Activated CD4-positive, alpha-beta T cell treated with anti-CD3 and anti-CD28 coated beads, Interleukin-2, amount 50 U/mL, for 1 hour (primary cell): ENCODE measurements at places on chromosomes 11 and 22.

GRCh38 chr11:86503131-86503530 lies 128.4 kb downstream of the CCDC81 start:
- DNase-seq, result no peak

DNA sequence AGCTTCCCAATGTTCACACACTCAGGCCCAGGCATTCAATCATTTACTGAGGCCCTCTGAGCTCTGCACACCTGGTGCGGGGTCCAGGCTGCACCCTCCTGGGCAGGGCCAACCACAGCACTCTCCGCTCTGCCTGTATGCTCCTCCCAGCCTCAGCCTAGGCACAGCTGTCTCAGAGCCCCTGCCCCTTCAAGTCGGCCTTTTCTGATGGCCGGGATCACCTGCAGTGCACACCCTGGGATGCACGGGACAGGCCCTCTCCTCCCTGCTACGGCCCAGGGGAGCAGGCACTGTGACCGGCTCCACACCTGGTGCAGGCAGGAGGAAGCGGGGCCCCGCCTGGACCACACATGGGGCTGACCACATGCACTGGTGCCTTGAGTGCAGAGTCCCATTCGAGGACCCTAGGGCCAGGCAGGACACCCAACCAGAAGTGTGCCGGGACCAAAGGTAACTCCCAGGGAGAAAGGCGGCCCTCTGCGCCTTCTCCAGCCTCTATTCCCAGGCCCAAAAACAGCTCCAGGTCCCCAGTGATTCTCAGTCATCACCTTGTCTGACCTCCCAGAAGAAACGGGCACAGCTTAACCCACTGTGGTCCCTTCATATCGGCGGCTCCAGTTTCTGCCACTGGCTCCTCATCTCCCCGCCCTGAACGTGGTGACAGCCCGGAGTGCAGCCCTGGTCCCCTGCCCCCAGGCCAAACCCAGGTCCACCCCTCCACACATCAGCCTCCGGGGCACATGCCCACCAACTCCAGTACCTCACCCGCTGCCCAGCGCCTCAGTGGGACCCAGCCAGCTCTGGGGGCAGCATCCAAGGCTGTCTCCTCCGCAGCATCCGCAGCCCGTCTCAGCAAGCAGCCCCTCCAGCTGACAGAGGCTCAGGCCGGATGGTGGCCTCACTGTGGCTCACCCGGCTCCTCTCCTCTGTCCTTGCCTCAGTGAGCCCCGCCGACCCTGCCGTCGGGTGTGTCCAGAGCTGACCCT lies 17.5 kb downstream of the SULT4A1 start:
- no peak for DNase-seq

GRCh38 chr11:2668876-2669275 lies 30.9 kb downstream of the KCNQ1OT1 start:
- DNase-seq, result no peak

DNA sequence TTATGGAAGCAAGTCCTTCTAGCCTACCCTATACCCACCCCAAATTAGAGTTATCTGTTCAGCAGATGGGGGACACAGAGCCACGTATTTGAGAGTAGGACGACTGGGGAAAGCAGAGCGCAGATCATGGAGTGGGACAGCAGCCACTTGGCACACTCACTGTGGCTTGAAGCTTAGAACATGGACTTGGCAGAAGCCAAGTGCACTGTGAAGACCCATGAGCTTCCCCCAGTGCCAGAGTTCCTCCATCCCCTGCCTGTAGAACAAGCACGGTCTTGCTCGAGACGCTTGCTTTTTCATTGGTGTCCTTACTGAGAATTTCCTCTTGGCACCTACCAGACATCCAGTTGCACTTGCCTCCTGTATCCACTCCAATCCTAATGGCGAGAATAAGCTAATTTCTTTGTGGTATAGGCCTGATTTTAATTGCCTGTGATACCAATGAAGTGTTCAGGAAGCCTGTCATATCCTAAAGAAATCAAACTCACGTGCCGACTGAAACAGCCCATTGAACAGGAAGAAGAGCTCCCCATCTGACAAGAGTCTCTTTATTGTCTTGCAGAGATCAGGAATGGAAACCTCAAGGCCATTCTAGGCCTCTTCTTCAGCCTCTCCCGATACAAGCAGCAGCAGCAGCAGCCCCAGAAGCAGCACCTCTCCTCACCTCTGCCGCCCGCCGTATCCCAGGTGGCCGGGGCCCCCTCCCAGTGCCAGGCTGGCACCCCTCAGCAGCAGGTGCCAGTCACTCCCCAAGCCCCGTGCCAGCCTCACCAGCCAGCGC lies 166.9 kb downstream of the NAV2 start:
- no peak for DNase-seq

- DNase-seq, result no peak
These were observed 250.9 kb upstream of the NARS2 start for GRCh38 chr11:78825591-78826020.
